ENCODE measurements at places on chromosomes 5 and 9.
A peak's percentile ranks its signal among the peaks of the same experiment; 100 is the strongest.

- DNase-seq = peak; percentile 38
Measured at GRCh38 chr5:66498791-66499207, 97.4 kb upstream of the MAST4 start.

DNA sequence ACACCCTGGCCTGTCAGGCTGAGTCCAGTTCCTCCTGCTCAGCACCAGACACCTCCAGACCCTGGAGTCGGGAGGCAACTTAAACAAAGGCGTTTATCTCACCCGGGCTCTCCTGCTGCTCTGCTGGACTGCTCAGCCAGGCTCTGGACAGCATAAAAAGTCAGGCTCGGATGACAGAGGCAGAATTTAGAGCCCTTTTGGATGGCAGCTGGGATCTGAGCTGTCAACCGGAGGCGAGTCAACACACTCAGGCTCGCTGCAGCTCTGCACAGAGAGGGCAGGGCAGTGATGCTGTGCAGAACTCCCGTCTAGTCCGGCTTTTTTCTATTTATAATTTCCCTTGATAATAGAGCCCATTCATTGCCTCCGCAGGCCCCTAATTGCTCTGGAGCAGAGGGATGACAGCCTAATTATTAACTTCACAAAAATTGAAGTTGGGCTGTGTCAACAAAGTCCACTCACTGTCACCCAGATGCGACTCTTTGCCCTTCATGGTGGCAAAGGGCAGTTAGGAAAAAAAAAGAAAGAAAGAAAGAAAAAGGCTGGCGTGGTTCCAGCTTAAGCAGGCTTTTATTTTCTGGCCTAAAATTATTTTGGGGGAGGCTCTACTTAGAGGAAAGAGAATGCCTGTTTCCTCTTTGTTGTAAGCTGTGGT is 37.6 kb downstream of the STC2 start:
- no peak for DNase-seq

DNA sequence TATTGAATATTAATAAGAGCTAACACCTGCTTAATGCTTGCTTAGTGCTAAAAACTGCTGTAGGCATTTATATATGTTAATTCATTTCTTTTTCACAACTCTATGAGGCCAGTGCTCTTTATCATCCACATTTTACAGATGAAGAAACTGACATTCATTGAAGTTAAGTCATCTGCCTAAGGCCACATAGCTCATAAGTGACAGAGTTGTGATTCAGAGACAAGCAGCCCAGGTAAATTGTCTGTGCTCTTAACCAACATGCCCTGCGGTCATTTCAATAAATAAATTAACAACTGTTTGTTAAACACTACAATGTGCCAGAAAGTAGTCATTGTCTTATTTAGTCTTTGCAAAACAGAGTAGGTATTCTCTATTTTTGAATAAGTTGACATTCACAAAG is 1354.4 kb upstream of the C9orf72 start:
- DNase-seq = peak; percentile 80

DNA sequence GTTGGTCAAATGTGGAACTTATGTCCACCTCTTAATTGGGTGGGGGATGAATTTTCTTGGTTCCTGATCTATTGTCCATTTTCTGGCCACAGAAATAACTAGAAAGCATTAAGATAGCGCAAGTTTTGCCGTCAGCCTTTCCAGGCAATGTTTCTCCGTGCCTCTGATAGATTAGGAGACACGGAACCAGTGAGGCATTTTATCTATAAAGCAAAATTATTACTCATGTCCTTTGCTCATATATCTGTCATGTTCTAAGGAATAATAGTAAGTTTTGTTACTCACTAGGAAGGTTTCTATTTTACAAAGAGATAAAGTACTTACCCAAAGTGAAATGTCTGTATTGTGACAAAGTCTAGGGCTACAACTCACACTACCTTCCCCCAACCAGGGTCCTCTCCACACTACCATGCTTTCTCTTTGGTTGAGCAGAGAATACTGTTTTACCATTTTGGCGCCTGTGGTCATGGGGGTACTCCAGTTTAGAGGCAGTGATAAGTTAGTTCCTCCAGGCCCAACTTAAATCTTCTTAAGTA is 19.9 kb upstream of the IL9 start:
- DNase-seq = no peak

GRCh38 chr9:116370556-116370955 is 217.0 kb downstream of the PAPPA start:
- DNase-seq = no peak

DNA sequence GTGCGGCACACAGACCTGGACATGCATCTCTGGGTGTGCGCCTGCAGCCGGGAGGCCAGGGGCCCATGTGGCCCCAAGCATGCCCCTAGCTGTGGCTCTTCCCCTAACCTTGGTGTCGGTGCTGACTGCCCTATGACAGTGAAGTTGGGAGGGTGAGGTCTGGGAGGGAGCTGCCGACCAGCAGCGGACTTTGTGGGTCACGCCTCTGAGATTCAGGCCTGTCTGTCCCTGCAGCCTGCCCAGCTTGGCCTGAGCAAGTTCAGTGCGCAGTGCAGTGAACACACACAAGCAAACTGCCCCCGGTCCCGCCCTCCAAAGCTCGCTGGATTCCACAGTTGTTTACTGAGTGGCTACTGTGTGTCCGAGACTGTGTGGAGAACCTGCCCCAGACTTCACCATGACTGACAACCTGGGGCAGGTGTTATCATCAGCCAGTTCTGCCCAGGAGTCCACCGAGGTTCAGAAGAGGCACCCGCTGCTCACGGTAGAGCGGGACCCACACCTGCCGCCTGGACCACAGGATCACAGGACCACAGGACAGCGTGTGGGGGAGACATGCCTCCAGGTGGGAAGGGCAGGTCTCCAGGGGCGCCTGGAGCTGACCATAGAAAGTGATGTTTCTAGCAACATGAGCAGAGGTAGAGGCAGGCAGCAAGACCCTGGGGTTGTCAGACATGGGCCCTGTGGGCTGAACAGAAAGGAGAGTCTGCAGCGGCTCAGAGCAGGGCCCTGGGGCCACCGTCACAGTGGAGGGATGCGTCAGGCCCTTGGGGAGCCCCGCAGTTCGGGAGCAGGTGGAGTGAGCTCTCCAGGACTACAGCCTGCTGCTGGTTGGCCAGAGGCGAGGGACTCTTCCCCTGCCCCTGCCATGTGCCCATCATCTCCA is 105.1 kb downstream of the PHF2 start:
- DNase-seq = no peak

- no peak for DNase-seq
Measured at GRCh38 chr5:84682531-84682930, 297.9 kb upstream of the EDIL3 start.

GRCh38 chr5:179819296-179820126 is 1.2 kb upstream of the SQSTM1 start:
- peak; percentile 73 for DNase-seq
